ENCODE measurements at places on chromosomes 1 and 21. TPM values are rescaled to one million over a fixed set of nuclear protein-coding genes. Genes with fewer than 3 reads are reported as not detected.

IFI44 gene
- not detected for total RNA-seq

ZNF648 gene
- 0.81 TPM for total RNA-seq

PODN gene
- 0.38 TPM for total RNA-seq

SLC1A7 gene
- not detected for total RNA-seq

GRCh38 chr1:179953974-179954492 is 577 bp upstream of the CEP350 start:
- DNase-seq = no peak

GRCh38 chr1:5430136-5430535 is 562.1 kb downstream of the NPHP4 start:
- DNase-seq = no peak

DNA sequence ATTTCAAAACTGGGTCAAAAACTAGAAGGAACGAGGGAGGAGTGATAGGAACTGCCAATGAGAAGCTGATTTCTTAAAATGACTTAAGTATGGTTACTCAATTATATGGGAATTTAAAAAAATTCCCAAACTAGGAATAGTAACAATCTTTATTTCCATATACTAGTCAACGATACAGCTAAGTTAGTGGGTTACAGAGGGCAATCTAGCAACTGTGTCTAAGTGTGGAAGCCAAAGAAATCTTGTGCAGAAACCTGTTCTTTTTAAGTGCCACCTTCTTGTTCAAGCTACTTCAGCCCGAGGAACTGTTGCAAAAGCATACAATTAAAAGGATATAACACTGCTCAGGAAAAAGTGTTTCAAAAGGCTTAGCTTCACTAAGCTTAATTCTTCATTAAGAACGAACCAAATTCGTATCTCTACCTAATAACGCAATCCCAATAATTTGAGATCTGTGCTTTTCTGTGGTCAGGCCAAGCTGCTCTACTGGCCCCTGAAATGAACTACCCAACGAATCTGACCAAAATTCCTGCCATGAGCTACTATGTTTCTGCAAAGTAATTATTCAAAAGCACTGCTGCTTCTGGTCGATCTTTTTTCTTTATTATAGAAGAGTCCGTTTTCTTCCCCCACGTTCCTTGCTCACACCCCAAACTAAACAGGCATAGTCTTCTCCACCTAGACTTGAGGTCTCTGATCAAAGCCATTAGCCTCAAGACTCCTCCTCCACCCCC is 1.8 kb downstream of the USP24 start:
- DNase-seq = no peak
